ENCODE measurements at places on chromosomes 6 and 20.

DNA sequence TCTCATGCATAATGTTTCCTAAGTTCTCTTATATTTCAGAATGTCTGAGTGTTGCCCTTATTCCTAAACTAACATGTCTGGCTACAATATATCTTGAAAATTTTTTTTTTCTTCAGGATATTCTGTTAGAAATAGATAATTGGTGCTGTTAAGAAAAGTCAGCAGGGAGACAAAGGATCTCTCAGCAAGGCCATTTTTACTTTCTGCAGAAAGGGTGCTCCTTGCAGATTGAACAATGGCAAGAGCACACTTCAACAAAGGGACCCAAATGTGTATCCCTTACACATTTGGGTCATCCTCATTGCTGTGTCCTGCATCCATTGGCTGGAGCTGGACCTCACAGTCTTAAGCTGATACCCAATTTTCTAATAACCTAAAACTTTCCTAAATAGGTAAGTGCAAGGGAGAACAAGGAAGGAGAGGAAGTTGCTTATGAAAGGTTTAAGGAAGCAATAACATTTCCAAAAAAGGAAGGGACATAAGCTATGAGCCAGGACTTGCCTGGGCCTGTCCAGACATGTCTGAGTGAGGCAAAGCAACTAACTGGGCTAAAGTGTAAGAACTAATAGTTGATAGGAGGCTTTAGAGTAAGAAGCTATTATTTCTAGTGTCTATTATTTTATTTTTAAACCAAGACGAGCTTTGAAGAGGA is 429.6 kb downstream of the BCKDHB start:
- no peaks in the 10 kb centered on the region for H3K36me3 ChIP-seq
- DNase-seq = no peak
- no peak overlapping the region for H3K4me3 ChIP-seq
- no peak overlapping the region for H3K27ac ChIP-seq

GRCh38 chr20:34712525-34713192 is 8.5 kb downstream of the TP53INP2 start:
- peaks cover 7% of the 10 kb centered on the region for H3K4me1 ChIP-seq
- no peak overlapping the region for H3K4me3 ChIP-seq
- H3K27me3 ChIP-seq = no peaks in the 10 kb centered on the region
- DNase-seq = no peak

DNA sequence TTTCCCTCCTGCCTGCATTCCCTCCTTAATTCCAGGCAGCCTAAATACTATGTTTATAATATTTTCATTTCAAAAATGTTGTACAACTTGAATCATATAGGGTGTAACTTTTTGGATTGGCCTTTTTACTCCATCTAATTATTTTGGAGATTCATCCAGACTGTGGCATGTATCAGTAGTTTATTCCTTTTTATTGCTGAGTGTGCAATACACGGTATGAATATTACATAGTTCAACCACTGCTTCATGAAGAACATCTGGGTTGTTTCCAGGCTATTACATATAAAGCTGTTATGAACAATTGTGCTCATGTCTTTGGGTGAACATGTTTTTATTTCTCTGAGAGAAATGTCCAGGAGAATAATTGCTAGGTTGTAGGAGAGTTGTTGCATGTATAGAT is 253.5 kb upstream of the SLC35B3 start:
- H3K4me1 ChIP-seq = no peaks in the 10 kb centered on the region
- no peak overlapping the region for H3K4me3 ChIP-seq
- H3K27me3 ChIP-seq = no peaks in the 10 kb centered on the region
- no peak for DNase-seq
- no peaks in the 10 kb centered on the region for H3K36me3 ChIP-seq

GRCh38 chr6:159631886-159632285 is 61.2 kb downstream of the SOD2 start:
- H3K27me3 ChIP-seq = no peaks in the 10 kb centered on the region
- no peak overlapping the region for H3K4me3 ChIP-seq
- no peaks in the 10 kb centered on the region for H3K36me3 ChIP-seq
- H3K27ac ChIP-seq = no peak overlapping the region
- H3K4me1 ChIP-seq = no peaks in the 10 kb centered on the region

GRCh38 chr20:63652192-63652980 is 838 bp downstream of the STMN3 start:
- no peaks in the 10 kb centered on the region for H3K36me3 ChIP-seq
- H3K27ac ChIP-seq = no peak overlapping the region
- DNase-seq = peak; percentile 69
- H3K4me1 ChIP-seq = peaks cover 32% of the 10 kb centered on the region
- peak overlapping the region; percentile 34 for H3K4me3 ChIP-seq

DNA sequence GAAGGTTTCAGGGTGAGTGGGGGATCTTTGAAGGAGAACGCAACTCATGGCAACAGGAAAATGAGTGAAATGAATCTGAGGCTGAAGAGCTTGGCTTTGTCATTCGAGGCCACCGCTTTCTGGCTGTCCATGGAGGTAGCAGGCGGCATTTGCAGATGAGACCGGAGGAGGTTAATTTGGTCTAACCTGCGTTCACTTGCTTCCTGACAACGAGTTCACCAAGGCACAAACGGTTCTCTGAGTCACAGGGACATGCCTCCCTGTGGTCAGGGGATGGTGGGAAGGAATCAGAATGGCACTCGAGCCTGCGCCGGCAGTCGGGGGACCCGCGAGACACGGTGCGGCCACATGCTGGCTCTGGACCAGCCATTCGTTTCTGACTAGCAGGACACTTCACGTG is 75.0 kb downstream of the IRF4 start:
- H3K4me1 ChIP-seq = no peaks in the 10 kb centered on the region
- no peak overlapping the region for H3K27ac ChIP-seq

DNA sequence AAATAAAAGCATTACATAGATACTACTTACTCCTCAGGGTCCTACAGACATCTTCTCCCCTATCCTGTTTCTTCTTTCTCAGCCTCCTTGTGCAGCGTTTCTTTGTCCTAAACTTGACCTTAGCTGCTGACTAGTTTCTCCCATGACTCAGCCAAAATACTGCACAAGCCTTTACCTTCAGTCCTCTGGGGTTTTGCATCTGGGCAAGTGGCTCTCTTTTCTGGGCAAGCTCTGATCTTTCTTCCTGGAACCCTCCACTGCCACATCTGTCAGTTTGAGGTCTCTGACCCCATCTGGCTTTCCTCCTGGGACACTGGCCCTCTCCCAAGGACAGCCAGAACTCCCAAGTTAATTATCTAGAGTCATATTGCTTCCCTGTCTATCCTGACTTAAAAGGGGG is 838.4 kb downstream of the DHX35 start:
- H3K36me3 ChIP-seq = no peaks in the 10 kb centered on the region
- no peak overlapping the region for H3K4me3 ChIP-seq
- no peaks in the 10 kb centered on the region for H3K4me1 ChIP-seq
- no peak for DNase-seq
- H3K27ac ChIP-seq = no peak overlapping the region
- H3K27me3 ChIP-seq = no peaks in the 10 kb centered on the region

GRCh38 chr20:43508106-43508505 is 609 bp downstream of the L3MBTL1 start:
- H3K27ac ChIP-seq = no peak overlapping the region
- H3K36me3 ChIP-seq = no peaks in the 10 kb centered on the region
- peaks cover 4% of the 10 kb centered on the region for H3K4me1 ChIP-seq
- no peak for DNase-seq
- peak overlapping the region; percentile 32 for H3K4me3 ChIP-seq

DNA sequence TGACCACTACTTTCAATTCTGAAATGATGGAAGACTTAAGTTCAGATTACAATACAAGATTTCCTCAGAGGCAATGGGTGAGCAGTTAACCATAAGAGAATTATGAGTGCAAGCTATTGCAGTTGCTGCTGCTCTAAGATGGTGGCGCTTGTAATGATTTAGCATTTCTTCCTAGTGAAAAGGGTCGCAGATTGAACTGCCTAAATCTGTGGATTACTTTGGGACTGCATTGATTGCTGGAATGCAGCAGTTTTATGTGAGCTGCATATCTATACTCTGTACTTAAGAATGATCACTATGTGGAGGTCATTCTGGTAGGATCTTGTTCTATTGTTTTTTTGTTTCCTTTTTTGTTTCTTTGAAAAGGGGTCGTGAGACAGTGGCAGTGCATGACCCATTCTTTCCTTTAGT is 5.3 kb downstream of the SCAF8 start:
- H3K36me3 ChIP-seq = no peaks in the 10 kb centered on the region
- H3K27ac ChIP-seq = no peak overlapping the region
- H3K4me3 ChIP-seq = no peak overlapping the region
- H3K4me1 ChIP-seq = peaks cover 64% of the 10 kb centered on the region
- H3K27me3 ChIP-seq = no peaks in the 10 kb centered on the region

- no peak overlapping the region for H3K4me3 ChIP-seq
- no peak for DNase-seq
- H3K36me3 ChIP-seq = peaks cover 43% of the 10 kb centered on the region
- no peak overlapping the region for H3K27ac ChIP-seq
These were observed 50.7 kb downstream of the PTPN1 start for GRCh38 chr20:50560867-50561266.

DNA sequence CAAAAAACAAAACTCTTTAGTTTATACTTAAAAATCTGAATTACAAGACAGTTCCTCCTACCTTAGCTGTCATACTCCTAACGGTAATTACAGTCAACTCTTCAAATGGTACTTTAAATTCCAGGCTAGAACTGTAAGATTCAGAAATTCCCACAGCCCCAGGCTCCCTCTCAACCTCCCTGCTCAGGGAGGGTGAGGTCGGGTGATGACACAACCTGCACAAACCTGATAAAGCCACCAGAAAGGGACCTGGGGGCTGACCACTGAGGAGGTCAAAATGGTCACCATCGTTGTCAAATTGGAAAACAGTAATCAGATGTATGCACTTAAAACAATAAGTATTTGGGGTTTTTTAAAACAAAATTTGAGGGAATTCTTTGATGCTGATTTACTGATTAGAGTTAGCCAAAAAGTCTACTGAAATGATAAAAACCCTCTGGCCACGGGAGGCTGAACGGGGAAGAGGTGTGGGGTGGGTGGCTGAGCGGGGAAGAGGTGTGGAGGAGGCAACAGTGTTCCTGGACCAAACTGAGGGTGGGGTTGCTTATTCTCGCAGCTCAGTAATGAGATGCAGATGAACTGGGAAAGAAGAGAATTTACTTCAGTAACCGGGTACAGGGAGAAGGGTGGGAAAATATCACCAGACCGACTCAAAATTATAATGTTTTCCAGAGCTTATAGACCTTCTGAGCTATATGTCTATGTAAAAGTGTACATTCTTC is 52.4 kb downstream of the SLC22A1 start:
- H3K27me3 ChIP-seq = no peaks in the 10 kb centered on the region
- no peaks in the 10 kb centered on the region for H3K36me3 ChIP-seq
- no peaks in the 10 kb centered on the region for H3K4me1 ChIP-seq
- no peak for DNase-seq
- H3K4me3 ChIP-seq = no peak overlapping the region
- H3K27ac ChIP-seq = no peak overlapping the region

DNA sequence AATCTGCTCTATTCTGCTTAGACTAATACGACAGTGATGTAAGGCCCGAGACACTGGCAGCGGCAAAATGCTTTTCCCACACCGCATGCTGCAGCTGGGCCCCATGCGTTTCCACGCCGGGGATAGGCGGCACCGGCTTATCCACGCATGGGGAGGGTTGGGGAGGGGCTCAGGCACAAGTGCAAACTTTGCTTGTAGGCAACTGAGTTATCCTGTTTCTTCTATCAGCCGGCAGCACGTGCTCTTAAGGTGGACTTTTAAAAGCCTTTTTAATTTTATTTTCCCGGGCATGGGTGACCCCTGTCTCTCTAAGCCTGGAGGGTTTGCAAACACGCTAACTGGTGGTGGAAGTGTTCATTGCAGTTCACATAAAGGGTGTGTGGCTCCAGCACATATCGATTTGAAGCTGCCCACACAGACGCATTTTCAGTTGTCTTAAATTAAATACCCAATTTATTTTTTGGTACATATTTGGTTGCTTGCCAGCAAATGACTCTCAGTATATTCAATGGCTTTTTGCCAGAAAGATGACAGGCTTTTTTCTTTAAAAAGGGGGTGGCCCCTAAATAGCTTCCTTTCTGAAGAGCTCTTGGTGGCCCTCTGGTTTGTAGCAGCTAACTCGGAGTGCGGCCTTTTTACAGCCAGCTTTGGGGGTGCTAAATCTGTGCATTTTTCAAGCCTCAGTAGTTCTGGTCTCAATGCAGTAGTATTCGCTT is 561.8 kb upstream of the AGPAT4 start:
- no peaks in the 10 kb centered on the region for H3K4me1 ChIP-seq
- no peak overlapping the region for H3K27ac ChIP-seq
- H3K27me3 ChIP-seq = no peaks in the 10 kb centered on the region
- no peaks in the 10 kb centered on the region for H3K36me3 ChIP-seq
- H3K4me3 ChIP-seq = no peak overlapping the region

DNA sequence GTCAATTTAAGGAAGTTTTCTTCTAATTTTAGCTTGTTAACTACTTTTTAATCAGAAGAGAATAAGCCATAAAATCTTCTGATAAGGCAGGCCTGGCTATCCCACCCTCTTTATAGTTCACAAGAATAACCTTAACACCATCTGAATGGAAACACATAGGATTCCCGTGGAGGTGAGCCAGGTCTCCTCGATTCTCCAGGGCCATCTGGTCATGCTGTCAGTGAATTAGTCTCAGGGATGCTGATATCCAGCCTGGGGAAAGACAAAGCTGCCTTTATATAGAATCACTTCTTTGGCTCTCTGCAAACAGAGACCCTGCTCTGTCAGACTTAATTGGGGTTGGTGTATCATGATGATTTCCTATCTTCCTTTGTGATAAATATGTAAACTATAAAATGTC is 30.1 kb upstream of the TAGAP start:
- no peaks in the 10 kb centered on the region for H3K27me3 ChIP-seq
- H3K4me1 ChIP-seq = peaks cover 13% of the 10 kb centered on the region
- no peak overlapping the region for H3K27ac ChIP-seq
- no peak for DNase-seq
- no peaks in the 10 kb centered on the region for H3K36me3 ChIP-seq

DNA sequence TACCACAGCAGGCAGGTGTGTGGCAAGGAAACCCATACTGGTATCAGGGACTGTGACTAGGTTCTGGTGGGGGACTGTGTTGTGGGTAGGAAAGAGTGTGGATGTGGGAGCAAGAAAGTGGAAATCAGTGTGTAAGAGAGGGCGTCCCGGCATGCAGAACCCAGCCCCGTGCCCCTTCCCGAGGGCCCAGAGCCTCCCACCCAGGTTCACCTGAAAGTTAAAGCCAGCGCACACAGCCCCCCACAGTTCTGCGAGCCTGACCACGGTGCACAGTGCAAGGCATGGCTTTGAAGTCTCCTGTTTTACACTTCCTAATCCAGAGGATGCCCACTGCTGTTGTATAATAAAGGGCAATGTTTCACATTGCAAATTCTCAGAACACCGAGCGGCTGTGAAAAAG is 22.7 kb downstream of the MAFB start:
- no peaks in the 10 kb centered on the region for H3K36me3 ChIP-seq
- no peak for DNase-seq
- H3K27ac ChIP-seq = no peak overlapping the region
- H3K4me3 ChIP-seq = no peak overlapping the region

GRCh38 chr6:111541026-111541681 is 58.1 kb upstream of the REV3L start:
- no peak overlapping the region for H3K4me3 ChIP-seq
- H3K27ac ChIP-seq = no peak overlapping the region
- H3K27me3 ChIP-seq = no peaks in the 10 kb centered on the region
- H3K36me3 ChIP-seq = no peaks in the 10 kb centered on the region
